G401 (cell line): ENCODE measurements at places on chromosomes 5 and 9.
A peak's percentile ranks its signal among the peaks of the same experiment; 100 is the strongest.

DNA sequence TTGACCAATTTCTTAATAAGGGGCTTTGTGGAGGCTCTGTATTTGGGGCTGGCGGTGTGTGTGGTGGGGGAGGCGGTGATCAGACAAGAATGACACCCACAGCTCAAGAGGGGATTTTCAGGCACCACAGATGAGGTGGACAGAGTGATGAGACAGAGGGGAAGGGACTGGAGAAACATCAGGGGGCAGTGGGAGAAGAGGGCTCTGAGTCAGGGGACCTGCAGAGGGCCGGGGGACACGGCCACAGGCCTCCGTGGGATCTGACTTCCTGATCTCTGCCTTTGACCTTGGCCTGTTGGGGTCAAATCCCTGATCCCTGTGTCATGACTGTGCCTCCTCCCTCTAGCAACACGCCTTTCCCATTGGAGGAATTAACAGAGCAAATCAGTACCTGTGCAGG, 197.7 kb downstream of the C9orf50 start:
- no peak for DNase-seq

DNA sequence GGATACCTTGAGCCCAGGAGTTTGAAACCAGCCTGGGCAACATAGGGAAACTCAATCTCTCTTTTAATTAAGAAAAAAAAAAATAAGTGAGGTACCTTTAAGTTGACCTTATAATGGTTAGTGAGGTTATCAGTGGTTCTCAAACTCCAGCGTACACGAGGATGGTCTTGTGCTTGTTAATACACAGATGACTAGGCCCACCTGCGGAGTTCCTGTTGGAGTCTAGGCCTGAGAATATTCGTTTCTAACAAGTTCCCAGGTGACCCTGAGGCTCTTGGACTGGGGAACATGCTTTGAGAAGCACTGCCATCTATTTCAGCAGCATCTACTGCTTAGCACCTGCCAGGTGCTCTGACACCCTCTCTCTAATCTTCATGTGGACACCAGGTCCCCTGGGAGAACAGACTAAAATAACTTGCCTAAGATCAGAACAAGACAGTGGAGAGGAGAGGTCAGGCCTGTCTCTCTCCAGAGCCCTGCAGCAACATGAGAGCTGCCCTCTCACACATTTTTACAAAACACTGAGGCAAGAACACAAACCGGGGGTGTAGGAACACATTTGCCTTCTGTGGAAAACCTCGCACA, 24.6 kb downstream of the TLE1 start:
- no peak for DNase-seq

GRCh38 chr9:26326563-26326962, 566.0 kb downstream of the CAAP1 start:
- DNase-seq = peak; percentile 52

DNA sequence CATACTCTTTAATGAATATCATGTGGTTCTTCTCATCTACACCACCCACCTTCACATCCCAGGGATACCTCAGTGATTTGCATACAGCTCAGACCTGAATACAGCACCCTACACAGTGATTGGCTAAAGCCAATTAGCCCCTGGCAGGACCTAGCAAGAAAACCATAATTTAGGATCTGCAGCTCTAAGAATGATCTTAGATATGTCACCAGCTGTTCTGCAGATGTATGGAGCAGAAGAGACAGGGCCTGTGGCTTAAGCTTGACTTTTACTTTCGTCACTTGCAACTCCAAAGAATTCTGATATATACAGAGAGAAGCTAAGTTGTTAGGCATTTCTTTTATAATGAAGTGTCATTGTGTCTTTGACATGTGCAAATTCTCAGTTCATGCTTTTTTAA, 483.2 kb upstream of the C9orf72 start:
- no peak for DNase-seq

DNA sequence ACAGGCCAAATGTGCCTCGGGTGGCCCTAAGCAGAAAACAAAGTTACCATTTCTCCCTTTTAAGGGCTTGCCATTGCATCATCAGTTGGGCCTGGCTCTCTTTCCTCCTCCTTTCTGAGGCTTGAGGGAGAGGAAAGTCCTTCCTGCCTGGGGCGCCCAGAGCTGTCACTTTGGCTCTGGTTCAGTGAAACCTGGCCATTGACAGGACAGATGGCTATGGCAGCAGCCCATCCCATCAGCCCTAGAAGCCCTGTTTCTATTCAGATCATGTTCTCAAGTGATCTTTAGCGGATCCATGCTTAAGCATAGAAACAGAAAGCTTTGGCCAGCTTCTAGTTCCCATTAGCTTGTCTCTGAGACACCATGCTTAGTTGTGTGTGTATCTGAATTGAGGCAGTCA, 293.4 kb downstream of the YTHDC2 start:
- peak; percentile 89 for DNase-seq

DNA sequence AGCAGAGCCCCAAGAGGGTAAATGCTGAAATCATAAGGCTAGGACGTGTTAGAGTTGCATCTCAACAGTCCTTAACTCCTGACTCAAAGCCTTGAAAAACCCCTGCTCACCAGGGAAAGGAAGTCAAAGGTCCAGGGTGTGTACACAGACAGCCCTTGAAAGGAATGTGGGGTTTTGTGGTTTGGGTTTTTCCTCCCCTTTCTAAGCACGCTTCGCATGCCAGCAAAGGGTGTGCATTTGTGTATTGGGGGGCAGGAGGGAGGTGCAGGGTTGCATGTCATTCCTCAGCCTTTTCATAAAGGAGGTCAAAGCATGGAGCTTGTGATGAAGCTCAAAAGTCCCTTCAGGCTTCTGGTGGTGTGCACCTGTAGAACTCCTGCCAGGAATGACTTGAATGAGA, 17.3 kb upstream of the XPA start:
- no peak for DNase-seq

DNA sequence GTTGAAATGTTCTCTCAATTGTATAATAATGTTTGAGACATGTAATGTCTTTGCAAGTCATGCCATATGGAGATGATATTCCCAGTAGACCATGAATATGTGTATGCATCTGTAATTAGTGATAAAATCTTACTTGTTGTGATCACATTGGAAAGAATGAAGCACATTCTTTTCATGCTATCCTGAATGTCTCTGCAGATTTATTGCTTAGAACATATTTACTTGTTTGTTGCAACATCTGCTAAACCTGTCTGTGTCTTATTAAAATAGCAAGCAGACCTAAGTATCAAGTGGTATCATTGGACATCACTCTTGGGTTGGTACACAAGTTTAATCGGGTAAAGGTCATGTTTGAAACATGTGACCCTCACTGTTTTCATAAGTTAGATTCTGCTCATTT, 265.5 kb upstream of the CD180 start:
- no peak for DNase-seq

GRCh38 chr5:144048259-144048856, 122.1 kb downstream of the YIPF5 start:
- no peak for DNase-seq

DNA sequence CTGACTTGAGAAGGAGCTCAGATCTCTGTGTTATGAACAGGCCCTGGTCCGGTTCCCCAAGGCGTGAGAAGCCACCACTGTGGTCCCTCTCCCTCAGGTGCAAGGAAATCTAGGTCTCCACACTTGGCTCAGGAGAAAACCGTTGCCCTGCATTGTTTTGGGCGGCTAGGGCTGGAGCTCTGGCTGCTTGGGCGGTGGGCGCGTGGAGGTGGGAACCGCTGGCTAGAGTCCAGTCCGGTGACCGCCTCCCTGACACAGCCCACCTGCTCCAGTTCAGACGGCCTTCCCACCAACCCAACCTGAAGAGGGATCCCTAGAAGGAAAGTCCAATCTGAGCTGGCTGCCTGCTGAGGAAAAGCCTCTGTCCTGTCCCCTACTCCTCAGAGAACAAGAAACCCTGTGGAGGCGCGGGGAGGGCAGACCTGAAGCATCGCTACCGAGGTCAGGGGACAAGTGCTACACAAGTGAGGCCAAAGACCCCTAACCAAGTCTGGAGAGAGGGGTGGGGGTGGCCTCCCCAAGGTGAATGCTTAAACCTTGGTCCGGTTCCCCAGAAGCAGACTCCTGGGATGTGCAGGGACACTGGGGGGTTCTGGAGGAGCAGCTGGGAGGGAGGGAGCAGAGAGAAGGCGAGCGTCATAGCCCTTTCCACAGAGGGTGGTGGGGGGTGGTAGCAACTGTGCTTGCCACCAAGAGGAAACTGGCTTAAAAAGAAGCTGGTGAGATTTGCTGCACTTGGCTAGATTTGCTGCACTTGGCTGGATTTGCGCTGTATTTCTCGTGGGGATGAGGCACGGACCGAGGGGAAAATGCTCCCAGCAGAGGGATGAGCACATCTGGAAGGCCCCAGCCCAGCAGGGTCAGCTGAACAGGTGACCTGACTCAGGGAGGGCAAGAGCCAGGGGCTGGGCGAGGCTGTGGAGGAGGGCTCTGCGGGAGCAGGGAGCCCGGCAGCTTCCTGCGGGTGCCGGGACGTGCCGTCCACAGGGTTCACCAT, 65.2 kb downstream of the RAPGEF1 start:
- no peak for DNase-seq

DNA sequence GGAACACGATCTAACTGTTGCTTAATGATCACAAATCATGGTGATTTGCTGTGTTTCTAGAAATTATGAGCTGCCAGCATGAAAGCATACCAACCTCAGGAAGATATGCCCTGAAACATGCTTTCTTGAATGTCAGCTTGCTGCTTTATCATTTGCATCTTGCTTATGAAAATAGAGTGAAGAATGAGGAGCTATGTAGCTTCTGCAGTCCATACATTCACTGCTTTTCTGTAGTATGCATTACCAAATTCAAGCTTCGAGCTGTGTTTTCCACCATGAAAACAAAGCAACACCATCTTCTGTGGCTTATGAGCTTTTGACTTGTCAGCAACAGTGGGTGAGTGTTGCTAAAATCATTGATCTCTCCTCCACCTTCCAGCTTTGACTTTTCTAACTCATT, 16.5 kb downstream of the F2RL2 start:
- DNase-seq = no peak

DNA sequence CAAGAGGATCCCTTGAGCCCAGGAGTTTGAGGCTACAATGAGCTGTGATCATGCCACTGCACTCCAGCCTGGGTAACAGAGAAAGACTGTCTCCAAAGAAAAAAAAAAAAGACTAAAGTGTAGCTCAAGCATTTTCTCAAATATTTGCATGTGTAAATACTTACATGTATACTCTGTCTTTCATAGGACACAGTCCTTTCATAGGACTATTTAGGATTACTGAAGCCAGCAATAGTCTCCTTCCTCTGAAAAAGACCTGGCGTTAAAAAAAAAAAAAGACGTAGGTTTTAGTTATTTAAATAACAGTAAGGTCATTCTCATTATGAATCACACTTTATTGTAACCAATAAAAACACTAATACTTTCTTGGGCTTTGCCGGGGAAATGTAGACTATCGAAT, 29.9 kb downstream of the HSDL2 start:
- no peak for DNase-seq

DNA sequence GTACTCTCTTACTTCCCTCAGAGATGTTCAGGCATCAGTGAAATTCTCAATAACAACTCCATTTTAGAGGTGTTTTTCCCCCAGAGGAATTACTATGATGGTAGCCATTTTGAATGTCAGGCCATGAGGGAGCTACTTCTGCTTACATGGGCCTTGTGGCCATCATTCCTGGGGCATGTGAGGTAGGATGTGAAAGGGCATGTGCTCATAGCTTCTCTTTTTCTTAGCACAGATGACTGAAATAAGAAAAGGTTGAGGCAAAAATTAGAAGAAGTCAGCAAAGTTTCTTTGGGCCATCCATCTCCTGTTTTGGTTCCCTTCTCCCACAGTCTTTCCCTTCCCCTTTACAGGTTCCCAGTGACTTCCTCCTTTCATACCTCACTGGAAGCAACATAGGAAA, 68.8 kb downstream of the FEM1C start:
- DNase-seq = no peak

DNA sequence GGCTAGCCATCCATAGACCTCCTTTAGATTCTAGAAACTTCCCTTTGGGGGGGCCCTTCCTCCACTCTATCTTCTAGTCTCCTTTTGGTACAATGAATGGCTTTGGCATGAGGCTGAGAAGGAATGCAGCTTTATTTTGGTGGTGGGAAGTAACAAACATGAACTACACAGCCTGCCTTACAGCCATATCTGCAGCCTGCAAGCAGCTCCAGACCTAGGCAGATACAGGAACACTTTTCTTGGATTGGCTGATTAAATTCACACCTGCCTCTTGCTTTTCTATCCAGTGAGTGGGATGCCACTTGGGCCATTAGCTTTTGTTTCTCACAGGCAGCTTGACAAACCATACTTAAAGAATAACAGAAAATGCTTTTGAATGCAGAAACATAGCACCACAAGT, 28.2 kb downstream of the NR6A1 start:
- no peak for DNase-seq

DNA sequence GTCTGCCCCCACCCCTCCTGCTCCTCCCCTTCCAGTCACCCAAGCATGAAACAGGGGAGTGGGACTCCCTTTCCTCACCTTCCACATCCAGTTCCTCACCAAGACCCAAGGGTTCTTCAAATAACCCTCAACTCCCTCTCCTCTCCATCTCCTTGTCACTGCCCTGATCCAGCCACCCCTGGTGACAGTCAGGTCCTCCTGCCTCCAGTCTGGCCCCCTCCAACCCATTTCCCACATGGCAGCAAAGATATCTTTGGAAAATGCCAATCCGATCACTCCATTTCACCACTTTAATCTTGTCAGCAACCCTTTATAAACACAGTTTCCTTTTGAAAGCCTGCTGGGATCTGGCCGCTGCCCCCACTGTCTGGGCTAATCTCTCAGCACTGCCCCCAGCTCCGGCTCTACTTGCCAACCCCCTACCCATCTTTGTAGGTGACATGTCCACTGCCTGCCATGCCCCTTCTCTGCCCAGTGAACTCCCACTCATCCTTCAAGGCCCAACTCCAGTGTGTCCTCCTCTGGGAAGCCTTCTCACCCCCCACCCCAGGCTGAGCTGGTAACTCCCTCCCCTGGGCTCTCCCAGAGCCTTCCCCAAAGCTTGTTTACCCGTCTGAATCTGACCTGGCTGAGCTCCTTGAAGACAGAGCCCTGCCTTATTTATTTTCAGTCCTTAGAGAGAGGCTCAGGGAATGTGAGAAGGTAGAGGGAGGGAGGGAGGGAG, 781 bp upstream of the MYOZ3 start:
- no peak for DNase-seq

GRCh38 chr5:76180814-76181805, 97.9 kb downstream of the SV2C start:
- DNase-seq = no peak

GRCh38 chr5:113519412-113519811, 5.9 kb downstream of the YTHDC2 start:
- DNase-seq = no peak

GRCh38 chr9:116628716-116629115, 58.4 kb upstream of the TRIM32 start:
- DNase-seq = no peak

DNA sequence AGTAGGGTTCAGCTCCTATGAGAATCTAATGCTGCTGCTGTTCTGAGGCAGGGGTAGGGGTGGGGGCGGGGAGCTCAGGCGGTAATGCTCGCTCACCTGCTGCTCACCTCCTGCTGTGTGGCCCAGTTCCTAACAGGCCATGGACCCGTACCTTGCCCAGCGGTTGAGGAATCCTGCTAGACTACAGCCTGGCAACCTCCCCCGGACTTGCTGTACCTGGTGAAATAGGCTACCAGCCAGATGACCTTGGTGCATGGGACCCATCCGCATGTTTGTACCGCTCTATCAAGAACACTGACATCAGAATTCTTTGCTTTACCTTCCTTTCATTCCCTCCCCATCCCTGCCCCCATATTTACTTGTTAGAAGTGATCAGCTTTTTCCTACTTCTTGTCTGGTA, 15.3 kb downstream of the IL31RA start:
- no peak for DNase-seq
